Hematopoietic multipotent progenitor cell (in vitro differentiated cells): ENCODE measurements at places on chromosomes 16 and 17.
A peak's percentile ranks its signal among the peaks of the same experiment; 100 is the strongest.

DNA sequence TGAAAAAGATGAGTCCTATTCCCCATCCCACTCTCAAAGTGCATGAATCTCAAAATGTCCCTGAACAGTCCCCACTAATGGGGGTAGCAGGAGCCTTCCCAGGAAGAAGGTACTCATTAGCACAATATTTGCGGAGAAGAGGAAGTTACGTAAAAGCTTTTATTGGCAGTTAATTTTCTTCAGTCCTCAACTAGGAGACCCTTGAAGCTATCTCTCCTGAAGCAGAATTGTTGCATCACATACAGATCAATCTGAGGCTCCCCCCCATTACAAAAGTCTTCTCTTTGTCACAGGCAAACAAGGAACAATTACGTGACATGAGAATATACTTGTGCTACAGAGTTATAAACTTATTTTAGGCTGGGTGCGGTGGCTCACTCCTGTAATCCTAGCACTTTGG is 14.2 kb downstream of the SLFN12L start:
- DNase-seq = no peak

- DNase-seq = no peak
These were observed 9.0 kb upstream of the ARHGAP27 start for GRCh38 chr17:45441526-45442310.

DNA sequence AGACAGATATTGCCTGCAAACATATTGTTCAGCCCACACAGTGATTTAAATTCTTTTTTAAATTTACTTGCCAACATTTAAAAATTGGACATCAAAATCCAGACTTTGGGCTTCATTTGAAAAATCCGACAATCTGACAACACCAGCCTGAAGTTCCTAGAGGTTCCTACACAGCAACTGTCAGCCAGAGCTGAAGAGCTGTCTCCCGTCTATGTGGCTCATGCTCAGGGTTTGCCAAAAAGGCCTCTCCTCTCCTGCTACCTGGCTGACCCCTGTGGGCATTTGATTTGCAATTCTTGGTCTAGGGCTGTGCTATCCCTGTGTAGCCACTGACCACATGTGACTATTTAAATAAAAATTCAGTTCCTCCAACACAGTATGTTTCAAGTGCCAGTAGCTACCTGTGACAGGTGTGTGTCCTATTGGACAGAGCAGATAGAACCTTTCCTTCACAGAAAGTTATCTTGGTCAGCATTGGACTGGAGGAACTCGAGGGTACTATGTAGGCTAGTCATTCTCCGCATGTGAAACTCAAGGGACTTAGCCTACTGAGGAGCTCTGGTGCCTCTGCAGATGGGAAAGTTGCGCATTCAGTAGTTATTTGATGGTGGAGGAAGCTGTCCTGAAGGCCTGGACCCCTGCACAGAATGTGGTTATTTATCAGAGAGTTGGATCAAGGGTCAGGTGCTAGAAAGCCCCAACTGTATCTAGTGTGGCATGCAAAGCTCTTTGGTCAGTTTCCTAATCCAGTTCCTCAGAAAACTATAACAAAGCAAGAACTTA is 2.7 kb downstream of the LYRM1 start:
- no peak for DNase-seq

DNA sequence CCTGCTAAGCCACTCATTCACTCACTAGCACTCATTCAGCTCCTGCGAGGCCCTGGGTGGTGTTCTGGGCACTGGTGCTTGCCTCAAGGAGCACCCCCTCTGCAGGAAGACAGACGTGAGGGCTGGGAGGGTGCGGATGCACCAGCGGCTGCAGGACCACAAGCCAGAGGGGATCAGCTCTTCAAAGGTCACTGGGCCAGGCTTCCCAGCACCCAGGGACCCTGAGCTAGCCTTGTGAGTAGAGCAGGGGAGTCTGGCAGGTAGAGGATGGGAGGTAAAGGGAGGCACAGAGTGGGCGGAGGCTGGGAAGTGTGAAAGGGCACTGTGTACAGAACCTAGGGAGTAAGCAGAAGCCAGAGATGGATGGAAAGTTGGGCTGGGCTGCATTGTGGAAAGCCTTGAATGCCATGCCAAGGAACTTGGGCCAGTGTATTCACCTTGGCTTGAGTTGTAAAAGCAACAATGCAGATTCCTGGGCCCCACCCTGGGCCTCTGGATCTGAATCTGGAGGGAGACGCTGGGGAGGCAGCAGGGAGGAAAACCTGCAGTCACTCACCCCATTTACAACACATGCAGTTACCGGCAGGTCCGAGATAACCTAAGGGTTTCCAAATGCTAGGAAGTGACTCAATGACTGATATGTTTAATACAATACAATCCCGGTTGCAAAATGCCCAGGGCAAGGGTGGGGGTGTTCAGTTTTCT is 1.7 kb downstream of the IL4R start:
- no peak for DNase-seq

GRCh38 chr16:58426966-58427365 is 34.7 kb downstream of the GINS3 start:
- no peak for DNase-seq

GRCh38 chr16:48632137-48632774 is 22.3 kb upstream of the N4BP1 start:
- no peak for DNase-seq

DNA sequence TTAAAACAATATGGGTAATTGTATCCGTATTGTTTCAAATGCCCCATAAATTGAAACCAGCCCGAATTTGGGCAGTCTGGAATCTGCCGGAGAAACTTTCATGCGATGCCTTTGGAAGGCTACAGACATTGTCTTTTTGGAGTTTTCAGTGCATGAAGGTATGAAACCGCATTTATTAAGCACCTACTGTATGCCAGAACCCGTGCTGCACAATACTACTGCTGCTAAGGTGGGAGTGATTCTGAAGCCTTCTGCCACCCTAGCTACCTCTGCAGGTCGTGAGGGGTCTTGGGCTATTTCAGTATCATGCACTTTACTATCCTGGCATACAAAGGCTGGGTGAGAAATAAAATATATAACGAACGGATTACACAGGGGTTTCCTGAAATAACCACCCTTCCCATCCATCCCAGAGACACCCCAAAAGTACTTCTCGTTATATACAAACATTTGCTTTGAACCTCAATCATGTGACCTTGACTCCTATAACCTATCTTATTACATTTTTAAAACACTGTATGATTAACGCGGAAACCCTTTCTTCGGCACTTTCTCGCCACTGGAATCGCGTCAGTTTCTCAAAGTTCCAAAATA is 1.0 kb upstream of the MSI2 start:
- DNase-seq = peak; percentile 29

DNA sequence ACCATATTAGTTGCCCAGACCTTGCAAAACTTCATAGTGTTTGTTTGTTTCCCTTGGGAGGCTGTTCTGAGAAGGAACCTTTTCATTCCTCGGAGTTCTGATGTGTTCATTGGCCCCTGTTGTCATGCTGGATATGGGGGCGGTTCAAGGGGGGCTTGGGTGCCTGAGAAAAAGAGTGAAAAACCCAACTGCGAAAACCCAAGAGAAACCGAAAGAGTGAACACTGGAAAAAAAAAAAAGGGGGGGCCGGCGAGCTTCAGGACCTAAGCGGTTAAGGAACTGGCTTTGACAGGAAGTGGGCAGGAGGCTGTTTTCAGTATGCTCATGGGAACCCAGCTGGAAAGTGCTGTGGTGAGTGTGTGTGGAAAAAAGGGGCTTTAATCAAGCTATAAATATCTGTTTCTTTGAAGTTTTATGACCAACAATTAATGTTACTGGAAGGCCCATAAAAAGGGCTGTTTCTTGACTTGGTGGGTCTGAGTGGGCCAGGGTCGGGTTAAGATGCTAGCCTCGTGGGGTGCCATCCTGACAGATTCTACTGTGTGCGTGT is 510.7 kb downstream of the MAF start:
- peak; percentile 90 for DNase-seq
